NB4 (cell line): ENCODE measurements at places on chromosomes 7 and 10.

DNA sequence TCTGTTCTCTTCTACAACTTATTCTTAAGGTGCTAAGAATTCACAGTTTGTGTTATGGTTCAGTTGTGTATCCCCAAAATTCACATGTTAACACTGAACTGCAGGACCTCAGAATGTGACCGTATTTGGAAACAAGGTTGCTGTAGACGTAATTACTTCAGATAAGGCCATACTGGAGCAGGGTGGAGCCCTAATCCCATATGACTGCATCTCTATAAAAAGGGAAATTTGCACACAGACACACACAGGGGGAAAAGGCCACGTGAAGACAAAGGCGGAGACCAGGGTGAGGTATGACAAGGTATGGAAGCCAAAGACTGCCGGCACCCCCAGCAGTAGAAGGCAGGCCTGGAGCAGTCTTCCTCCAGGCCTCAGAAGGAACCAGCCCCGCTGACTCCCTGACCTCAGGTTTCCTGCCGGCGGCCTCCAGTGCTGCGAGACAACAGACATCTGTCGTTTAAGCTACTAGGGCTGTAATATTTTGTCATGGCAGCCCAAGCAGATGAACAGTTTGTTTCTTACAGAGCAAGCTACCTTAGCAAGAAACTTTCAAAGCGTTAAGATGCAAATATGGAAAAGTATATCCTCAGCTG lies 98.7 kb downstream of the PROSER2 start:
- DNase-seq: no peak

DNA sequence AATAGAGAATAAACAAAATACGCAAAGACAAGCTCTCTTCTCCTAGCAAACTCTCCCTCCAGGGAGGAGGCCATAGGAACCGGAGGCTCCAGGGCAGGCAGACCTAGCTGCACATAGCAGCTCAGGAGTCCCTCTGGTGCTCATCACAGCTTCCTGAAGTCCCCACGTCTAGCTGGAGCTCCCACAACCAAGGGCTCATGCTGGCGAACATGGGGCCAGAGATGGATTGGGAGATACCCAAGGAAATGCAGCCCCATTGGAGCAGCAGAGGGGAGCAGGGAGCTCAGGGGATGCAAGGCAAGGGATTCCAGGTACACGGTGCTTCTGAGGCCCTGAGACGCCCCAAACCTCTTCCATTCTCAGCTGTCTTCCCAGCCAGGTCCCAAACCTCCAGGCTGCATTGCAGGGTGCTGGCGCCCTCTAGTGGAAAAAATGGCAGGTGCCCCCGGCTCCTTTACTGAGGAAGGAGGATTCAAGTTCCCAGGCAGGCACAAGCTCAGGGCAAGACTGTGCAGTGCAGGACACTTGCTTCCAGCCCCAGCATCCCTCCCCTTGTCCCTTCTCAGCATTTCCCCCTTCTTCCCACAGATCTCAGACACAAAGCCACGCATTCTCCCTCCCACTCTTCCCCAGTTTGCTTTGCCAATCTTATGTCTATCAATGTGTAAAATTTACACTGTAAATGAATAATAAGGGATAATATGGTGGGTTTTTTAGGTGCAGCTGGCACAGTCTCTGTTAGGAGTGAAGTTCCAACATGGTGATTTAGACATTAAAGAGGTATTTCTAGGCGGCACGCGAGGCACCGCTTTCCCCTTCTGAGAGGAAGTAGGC lies 46.2 kb downstream of the GPAM start:
- peak; percentile 71 for DNase-seq

DNA sequence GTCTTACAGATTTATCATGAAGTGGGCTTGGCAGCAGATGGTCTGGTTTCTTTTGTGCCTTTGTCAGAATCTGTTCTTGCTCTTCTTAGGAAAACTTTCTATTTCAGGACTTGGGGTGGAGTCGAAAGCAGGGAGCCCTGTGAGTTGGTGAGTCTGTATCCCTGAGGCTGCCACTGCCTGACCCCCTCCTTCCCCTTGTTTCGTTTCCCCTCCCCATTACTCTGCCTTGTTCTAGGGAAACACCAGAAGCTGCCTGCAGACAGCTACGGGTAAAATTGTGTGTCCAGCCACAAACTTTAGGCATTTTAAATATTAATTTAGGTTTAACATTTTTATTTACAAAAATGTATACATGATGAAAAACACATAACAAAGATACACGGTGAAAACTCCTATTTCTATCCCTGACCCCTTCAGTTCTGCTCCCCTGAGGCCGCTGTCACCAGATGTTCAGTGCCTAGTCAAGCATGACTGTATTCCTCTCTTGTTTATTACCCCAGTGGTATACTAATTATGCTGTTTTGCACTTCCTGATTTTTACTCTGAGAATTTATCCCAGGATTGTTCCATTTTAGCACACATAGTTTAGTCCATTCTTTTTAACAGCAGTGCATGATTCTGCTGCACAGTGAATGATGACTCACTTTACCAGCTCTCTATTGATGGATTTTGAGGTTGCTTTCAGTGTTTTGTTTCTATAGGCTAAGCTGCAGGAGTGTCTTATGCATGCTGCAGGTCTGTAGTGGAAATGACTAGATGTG lies 9.1 kb downstream of the TSPAN14 start:
- DNase-seq: peak; percentile 57

DNA sequence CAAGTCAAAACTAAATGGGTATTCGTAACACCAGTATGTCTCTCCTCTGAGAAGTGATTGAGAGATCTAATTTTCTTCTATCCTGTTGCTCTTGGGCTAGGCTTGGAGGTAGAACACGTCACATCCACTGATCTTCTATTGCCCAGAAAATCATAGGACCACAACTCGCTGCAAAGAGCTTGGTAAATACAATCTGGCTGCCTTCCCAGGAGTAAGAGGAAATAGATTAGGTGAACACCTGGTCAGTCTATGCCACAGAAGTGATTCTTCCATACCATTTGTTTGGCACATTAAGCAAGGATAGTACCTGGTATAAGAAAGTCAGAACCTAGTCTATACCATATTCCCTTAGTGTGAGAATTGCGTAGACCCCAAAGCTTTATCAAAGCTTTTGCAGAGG lies 129.3 kb upstream of the PHYHIPL start:
- no peak for DNase-seq

GRCh38 chr7:32936689-32937088 lies 20.6 kb upstream of the FKBP9 start:
- DNase-seq: no peak

DNA sequence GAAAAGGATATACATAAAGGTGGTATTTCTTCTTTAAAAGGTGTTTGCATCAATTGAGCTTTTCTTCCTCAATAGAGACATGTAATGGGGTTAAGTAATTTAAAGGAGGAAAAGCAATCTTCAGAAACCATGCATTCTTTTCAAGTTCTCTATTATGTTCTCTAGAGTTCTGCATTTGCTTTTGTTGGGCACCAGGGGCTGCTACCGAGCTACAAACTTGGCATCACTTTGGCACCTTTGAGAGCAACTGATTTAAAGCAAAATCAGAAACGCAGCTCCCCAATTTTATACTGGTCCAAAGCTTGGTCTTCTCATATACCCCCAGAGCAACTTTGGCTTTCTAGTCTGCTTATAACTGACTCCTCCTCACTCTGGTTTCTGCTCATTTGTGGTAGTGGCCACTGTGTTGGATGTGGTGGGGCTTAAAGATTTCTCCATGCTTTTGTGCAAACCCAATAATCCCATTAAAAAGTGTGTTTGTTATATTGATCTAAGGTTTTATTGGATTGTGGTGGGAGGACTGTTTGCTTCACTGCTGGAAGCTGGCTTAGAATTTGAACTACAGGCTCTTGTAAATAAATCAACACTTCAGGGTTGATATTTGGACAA lies 712.1 kb downstream of the PHTF2 start:
- DNase-seq: peak; percentile 55

GRCh38 chr10:78316451-78316931 lies 282.8 kb downstream of the RPS24 start:
- no peak for DNase-seq

GRCh38 chr7:105512415-105512814 lies 9.7 kb downstream of the PUS7 start:
- no peak for DNase-seq

- DNase-seq: peak; percentile 55
Observed at GRCh38 chr7:27895551-27895950, 155.6 kb downstream of the TAX1BP1 start.

DNA sequence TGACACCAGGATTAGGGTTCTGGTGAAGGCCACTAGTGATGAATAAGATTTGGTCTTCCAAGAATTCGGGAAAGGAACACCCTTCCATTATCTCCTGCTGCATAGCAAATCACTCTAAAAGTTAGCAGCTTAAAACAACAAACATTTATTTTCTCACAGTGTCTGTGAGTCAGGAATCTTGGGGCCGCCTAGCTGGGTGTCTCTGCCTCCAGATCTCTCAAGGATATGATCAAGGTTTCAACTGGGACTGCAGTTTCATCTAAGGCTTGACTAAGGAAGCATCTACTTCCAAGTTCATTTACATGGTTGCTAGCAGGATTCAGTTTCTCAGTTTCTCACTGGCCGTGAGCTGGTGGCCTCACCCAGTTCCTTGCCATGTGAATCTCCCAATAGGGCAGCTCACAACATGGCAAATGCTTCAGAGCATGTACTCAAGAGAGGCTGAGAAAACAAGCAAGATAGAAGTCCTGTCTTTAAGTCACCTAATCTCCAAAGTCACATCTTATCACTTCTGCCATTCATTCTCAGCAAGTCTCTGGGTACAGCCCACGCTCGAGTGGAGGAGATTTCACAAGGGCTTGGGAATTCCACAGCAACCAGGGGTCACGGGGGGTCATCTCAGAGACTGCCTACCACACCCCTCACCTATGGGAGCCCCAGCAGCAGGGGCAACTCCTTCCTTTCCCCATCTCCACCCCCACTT lies 26.8 kb downstream of the TLX1 start:
- DNase-seq: no peak

GRCh38 chr7:116400522-116400921 lies 99.0 kb upstream of the CAV2 start:
- DNase-seq: no peak

- peak; percentile 49 for DNase-seq
Observed at GRCh38 chr7:141915565-141915964, 634 bp upstream of the OR9A4 start.

DNA sequence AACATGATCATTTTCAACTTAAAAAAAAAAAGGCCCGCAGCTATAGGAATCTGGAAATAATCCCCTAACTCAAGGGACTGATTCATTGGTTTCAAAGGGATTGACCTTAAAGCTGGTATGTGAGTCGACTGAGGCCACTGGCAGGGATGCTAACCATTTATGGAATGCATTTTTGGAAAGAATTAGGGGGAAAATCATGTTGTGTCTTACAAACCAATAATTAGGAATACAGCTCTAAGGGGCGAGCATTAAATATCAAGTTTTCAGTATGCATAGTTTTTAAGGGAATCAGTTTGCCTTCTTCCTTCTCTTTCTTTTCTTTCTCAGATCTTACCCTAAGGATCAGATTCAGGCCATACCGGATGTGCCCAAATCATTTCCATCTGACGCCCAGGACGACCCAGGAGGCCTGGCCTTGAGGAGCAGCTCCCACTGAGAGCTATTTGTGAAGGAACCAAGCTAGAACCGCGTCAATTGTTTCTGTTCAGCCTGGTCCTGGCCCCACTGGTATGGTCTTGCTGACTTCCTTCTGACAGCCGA lies 48.7 kb downstream of the BPGM start:
- DNase-seq: no peak

GRCh38 chr7:23544913-23545354 lies 13.2 kb upstream of the TRA2A start:
- DNase-seq: peak; percentile 83

GRCh38 chr7:123797673-123798531 lies 47.1 kb upstream of the HYAL4 start:
- peak; percentile 54 for DNase-seq

DNA sequence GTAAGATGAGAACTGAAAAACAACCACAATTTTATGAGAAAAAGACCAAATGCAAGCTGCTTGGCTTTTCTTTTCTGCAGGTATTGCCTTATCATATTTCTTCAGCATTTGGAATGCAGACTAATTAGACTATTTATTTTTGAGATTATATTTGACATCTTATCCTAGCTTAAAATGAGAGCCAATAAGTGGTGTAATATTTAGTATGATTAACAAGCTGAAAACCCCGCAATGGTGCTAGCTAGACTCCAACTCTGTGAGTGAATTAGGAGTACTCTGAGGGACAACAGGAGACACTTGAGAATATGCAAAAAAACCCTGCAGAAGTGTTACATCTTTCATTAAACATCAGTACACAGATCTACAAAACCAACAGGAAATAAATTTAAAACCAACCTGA lies 180.3 kb upstream of the MEOX2 start:
- no peak for DNase-seq

- DNase-seq: no peak
Observed at GRCh38 chr7:77820967-77821366, 22.4 kb downstream of the PHTF2 start.

GRCh38 chr7:106840342-106840741 lies 24.7 kb upstream of the PIK3CG start:
- DNase-seq: no peak

DNA sequence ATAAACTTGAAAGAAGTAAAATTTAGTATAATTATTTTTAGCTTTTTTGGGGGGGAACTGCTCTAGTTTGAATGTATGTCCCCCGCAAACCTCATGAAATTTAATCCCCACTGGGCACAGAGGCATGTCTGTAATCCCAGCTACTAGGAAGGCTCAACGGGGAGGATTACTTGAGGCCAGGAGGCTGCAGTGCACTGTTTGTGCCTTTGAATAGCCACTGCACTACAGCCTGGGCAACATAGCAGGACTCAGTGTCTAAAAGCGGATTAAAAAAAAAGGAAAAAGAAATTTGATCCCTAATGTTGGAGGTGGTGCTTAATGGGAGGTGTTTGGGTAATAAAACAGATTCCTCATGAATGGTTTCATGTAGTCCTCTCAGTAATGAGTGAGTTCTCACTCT lies 43.1 kb upstream of the PHF14 start:
- no peak for DNase-seq

GRCh38 chr10:100303724-100304319 lies 17.3 kb upstream of the BLOC1S2 start:
- DNase-seq: peak; percentile 47

- DNase-seq: peak; percentile 68
Observed at GRCh38 chr7:35424869-35425495, 171.1 kb upstream of the TBX20 start.
